ENCODE measurements at places on chromosomes 12 and 14.

GRCh38 chr12:58459191-58459590 lies 461.1 kb downstream of the LRIG3 start:
- no peak for DNase-seq

GRCh38 chr14:74754157-74754556 lies 9.0 kb upstream of the YLPM1 start:
- DNase-seq, result no peak

DNA sequence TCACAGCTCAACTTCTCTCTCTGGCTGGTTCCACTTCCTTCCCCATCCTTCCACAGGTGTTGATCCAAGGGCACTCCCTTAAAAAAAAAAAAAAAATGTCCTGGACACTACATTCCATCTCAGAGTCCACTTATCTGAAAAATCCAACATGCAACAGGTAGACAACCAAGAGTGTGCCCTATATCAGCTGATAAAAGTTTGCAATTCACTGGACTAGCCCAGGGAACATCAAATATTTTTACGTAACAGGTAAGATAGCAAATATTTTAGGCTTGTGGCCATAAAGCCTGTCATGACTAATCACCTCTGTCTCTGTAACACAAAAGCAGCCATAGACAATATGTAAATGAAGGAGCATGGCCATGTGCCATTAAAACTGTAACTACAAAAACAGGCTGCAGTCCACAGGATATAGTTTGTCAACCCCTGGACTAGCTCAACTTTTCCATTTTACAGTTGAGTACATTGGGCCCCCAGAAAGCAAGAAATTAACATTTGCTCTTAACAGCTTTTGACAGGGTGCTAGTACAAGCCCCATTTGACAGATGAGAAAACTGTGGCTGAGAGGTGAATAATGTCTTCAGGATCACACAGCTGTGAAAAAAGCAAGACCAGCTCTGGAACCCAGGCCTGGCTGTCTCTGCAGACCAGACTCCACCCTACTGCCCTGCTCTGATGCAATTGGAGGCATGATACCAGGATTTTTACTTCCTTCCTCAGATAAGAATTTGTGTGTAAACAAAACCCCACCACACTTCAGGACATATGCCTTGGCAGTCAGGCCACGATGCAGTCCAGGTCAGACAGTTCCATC lies 68.9 kb downstream of the CMKLR1 start:
- no peak for DNase-seq

DNA sequence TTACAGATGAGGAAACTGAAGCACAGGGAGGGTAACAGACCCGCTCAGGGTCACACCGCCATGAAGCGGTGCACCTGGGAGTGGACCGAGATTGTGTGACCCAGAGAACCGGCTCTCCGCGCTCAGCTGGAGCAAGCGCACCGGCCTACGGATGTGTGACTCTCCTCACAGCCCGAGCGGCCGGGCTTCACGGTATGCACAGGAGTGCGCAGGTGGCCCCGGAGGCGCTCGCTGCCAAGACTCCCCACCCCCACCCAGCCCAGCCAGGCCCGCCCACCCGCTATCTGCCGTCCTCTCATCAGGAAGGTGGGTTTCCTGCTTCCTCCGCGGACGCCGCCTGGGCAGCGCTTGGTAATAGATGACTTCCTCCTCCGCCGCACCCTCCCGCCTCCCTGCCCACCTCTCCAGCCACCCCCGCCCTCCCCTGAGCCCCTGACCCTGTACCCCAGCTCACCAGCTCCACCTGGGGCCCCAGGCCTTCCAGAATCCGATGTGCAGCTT lies 110.7 kb downstream of the NCOR2 start:
- DNase-seq, result peak; percentile 60

DNA sequence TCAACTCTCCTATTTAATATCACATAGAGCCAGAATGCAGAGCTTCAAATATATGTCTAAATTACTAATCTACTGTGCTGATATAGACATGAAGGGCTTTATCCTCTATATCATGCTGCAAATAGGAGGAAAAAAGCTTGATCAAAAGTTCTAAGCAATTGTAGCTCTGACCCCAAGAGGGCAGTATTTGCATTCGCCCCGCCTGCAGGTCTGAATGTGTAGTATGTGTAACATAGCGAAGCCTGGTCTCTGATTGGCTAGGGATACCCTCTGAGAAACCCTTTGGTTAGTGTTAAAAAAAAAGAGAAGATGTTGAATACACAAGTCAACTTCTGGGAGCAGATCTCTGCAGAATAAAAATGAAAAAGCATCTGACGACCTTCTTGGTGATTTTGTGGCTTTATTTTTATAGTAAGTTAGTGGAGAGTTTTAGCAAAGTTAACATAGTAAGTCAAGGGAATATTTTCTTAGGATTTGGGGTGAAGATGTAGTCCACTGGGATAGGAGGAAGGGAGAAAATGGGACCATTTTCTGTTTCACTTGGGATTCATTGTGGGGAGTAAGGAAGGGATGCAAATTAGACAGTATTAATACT lies 151.6 kb upstream of the OR4E1 start:
- DNase-seq, result peak; percentile 55

DNA sequence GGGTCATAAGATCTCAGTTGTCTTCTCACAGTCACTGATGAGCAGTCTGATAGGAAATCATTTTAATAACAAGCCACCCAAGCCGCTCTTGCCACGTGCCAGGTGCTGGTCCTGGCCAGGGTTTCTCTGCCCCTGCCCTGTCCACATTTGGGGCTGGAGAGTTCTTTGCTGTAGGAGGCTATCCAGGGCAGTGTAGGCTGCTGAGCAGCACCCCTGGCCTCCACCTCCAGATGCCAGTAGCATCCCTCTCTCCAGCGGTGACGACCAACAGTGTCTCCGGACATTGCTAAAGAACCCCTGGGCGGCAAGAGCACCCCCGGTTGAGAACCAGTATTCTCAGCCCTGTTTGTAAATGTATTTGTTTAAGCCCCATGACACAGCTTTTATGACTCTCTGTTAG lies 243.7 kb downstream of the GLT1D1 start:
- DNase-seq, result no peak

DNA sequence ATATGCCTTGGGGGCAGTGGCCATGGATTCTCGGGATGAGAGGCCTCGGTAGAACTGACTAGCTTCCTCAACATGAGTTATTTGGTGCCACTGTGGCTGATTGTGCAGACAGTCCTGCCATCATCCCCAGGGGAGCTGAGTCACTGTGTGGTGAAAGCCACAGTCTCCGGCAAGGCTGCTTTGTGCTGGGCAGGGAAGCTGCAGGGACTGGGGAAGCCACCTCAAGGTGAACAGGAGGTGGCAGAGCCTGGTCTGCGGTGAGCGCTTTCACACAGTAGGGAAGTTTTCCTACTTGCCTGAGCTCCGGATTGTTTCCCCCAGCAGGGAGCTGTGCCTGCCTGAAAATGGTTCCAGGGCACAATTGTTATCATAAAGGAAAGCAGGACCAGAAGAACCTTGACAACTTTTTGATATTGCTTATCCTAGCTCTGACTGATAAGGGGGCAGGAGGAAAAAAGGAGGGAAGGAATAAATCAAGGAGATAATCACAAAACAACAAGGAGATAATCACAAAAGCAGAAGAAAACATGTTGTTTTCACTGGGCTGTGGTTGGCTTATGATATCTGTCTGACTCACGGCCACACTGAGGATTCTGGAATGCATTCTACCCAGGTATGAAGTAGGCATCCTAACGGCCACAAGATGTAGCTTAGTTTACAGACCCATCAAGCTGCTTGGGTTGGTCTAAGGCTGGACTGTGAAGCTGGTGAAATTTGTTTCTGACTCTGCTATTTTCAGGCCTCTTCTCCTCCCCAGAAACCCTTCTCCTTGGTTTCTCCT lies 32.2 kb upstream of the GNG2 start:
- peak; percentile 81 for DNase-seq

- peak; percentile 30 for DNase-seq
These were observed 870 bp downstream of the BMAL2 start for GRCh38 chr12:27333403-27334009.

- DNase-seq, result no peak
These were observed 10.4 kb downstream of the ITPK1 start for GRCh38 chr14:93105362-93105761.

Data from CD4-positive, alpha-beta T cell treated with Interleukin-6 for 4 hours (primary cell).